WERI-Rb-1 (cell line): ENCODE measurements at places on chromosomes 4 and X.

DNA sequence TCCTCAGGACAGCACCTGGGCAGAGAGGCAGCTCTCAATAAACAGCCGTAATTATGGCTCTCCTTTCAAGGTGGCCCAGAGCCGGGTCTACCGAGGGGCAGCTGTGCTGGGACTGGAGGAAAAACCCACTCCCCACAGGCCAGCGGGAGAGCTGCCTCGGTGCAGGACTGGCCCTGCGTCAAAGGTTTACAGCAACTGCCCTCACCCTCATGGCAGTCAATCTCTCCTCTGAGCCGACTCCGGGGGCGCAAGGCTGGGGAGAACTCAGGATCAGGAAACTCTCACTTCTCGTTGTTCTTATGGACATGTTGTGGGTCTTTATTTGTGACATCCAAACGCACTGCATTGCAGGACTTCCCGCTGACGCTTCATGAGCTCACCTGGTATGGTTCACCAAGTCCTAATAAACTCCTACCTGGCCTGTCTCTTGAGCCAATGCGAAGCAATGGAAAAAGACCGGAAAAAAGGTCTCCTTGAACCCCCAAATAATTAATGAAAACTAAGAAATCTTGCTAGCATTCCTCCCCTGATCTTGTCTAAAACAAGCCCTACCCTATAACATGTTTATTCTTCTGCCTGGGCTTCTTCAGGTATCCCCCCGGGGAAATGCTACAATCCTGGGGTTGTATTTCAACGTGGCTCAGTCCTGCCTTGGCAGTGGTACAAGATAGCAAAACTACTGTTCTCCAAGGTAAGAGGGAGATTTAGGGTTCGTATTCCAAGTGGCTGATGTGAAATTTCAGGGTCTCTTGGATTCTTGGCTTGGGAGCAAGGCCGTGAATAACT, 50.1 kb upstream of the CDKN2AIP start:
- no peak for DNase-seq

DNA sequence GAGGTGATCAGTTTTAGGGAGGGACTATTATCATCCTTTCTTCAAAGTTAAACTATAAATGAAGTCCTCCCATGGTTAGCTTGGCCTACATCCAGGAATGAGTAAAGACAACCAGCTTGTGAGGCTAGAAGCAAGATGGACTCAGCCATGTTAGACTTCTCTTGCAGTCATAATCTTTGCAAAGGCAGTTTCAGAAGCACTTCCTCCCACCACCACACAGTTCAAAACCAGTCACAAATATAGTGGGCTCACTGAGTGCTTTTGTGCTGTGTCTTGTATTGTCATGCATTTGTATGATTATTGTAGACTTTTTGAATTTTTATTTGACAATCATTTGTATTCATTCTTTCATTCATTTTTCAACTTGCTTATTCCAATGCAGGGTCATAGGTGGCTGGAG, 204.5 kb downstream of the ZNF674 start:
- no peak for DNase-seq

GRCh38 chr4:176638992-176639391, 153.7 kb downstream of the VEGFC start:
- no peak for DNase-seq

GRCh38 chr4:142386449-142386848, 459.7 kb downstream of the INPP4B start:
- DNase-seq, result no peak

DNA sequence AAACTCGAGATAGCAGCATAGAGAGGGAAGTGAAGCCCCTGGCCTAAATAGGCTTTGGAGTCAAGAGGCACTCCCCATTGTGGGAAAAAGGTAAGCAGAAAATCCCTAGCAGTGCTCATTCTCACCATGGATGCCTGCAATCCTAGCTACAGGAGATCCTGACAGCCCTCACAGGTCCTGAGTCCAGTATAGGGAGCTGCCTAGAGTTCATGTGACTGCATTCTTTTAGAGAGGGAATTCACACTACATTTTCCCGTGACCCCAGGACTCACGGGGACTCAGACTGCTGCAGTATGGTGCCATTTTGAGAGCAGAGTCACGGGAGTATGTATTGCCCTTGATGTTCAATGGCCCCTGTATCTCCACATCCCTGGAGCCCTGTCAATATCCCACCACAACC, 82.4 kb downstream of the MAGED1 start:
- no peak for DNase-seq

DNA sequence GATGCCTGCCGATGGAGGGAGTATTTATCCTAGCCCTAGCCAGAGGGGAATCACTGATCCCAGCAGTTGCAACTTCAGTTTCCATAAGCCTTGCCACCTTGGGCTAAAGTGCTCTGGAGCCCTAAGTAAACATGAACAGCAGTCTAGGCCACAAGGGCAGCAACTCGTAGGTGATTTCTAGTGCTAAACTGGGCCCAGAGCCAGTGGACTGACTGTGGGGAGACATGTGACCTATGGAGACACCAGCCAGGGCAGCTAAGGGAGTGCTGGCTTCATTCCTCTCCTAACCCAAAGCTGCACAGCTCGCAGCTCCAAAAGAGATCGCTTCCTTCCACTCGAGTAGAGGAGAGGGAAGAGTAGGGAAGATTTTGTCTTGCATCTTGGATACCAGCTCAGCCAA, 120.8 kb upstream of the MAGEA10 start:
- DNase-seq, result no peak

- no peak for DNase-seq
Measured at GRCh38 chr4:177403746-177404145, 38.5 kb downstream of the AGA start.

GRCh38 chr4:17647927-17648326, 33.5 kb downstream of the MED28 start:
- no peak for DNase-seq

- no peak for DNase-seq
Measured at GRCh38 chrX:43562372-43562771, 93.7 kb upstream of the MAOA start.

DNA sequence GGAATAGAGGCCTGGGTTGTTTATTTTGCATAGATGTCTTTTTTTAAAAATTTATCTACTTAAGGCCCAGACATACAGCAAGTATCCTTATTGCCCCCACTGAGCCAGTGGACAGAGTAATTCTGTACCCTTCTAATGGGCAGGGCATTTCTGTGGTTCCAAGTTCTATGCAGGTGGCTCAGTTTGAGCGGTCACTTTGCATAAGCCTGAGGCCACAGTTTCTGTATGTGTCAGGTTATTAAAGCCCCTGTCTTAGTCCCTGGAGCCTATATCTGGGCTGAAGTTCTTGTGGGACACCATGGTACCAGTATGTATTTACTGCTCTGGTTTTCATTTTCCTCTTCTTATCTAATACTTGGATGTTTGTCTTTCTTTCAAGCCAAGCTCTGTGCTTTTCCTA, 168.8 kb downstream of the MID1IP1 start:
- no peak for DNase-seq

- DNase-seq, result no peak
Measured at GRCh38 chrX:74449322-74449936, 28.1 kb downstream of the SLC16A2 start.

DNA sequence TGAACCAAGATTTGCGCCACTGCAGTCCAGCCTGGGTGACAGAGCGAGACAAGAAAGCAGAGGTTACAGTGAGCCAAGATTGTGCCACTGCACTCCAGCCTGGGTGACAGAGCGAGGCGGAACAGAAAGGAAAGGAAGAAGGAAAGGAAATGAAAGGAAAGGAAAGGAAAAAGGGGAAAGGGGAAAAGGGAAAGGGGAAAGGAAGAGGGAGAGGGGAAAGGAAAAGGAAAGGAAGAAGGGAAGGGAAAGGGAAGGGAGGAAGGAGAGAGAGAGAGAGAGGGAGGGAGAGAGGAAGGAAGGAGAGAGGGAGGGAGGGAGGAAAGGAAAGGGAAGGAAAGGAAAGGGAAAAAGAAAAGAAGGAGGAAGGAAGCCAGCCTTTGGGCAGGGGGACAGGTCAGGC, 76.6 kb downstream of the PRKX start:
- no peak for DNase-seq

DNA sequence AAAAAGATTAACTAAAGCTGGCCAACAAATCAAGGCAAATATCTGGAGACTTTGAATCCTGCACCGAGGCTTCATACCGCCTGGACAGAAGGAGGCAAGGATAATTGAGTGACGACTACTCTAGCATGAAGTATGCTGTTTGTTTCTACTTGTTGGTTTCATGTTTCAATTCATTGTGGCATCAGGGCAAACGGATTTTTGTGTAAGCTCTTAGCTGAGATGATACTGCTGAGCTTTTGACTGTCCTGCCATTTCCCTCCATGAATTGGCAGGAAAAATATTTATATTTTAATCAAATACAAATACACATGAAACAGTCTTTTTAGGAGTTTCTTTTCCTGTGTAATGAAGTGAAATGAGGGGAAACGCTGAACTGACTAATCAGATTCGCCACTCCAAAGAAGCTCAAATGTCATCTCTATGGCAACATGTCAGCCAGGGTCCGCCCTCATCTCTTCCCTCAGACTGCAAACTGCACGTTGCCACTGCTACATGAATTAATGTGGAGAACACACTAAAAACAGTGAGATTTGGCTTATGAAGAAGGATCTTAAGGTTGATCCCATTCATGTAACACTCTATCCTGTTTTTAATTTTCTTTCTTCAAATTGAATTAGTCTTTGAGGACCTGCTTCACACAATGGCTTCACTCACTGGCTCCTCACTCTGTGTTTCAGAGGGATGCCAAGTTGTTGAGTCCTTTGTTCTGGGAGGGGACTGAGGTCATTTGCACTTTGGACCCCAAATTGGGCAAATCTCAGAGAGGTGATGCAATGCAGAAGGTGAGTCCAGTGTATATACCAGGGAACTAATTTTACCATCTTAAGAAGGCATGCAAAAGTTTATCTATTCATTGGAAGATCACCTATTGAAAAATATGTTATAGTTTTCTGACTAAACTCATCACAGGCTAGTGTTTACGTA, 149.6 kb upstream of the MID1 start:
- DNase-seq, result no peak

DNA sequence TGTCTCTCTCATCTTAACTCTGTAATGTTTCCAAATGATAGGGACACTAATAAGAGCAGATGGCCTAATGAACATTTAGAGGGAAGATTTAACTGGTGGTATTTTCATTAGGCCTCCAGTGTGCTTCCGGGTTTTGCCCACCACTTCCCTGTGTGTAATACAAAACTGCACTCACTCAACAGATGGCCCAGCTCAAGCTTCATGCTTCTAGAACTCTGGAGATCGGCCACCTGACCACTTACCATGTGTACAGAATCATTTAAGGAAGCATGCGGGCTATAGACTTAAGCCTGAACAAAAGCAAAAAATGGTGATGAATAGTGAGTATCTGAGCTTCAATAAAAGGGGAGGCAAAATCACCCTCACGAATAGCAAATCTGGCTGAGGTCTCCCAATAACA, 89.3 kb downstream of the SH2D1A start:
- no peak for DNase-seq

DNA sequence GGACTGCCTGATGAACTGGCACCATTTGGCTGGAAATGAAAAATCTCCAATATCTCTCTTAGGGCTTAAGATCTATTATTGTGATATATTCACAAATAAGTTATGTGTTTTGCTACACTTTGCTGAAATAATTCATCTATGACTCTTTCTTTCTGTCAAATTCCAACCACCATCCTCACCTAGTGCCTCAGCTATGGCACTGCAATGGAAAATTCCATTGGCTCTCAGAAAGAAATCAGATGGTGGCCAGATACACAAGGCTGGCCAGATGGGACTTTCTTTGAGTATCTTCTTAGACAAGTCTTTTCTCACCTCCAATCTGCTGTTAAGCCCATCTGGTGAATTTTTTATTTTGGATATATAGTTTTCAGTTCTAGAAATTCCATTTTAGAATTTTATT, 28.0 kb downstream of the NAT8L start:
- DNase-seq, result no peak

DNA sequence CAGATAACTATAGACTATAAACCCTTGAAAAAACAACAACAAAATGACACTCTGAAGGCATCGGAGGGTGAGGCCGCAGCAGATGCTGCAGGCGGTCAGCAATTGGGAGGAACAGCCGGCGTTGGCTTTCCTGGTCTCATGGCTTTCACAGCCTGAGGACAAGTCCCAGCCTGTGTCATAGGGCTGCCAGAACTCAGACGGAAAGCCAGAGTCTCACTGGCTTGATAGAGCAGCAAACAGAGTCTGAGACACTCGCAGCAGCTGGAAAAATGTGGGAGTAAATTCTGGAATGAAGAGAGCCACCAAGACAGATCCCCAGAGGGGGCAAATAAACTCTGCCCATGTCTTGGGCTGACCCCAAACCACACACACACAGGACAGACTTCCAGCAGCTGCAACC, 86.3 kb downstream of the PPP2R2C start:
- DNase-seq, result no peak

DNA sequence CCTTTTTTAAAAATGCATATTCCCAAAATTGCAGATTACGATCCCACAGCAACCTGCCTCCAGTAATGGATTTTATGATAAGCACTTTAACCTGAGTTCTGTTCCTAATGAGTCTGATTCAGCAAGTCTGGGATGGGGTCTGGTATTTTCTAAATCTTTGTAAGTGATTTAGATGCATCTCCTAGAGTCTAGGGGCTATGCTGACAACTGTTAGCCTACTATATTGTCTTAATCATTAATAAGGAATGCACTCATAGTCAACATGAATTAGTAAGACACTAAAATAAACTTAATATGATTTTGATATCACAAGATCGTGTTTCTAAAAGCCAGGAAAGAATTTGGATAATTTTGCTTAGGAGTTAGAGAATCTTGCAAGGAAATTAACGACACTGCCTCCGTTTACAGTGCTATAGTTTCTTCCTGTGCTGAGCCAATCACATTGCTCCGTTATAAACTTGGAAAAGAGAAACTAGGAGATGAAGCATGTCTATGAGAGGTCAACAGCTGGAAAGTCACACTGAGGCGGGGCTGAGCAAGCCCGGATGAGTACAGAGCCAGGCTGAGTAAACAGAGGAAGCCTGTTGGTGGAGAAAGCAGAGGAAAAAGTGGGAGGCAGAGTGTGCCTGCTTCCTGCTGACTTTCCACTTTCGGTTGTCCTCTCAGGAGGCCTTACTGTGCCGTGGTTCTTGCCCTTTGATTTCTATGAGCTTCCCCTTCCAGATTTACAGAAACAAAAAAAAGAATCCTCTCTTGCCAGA, 5.4 kb downstream of the SCARB2 start:
- peak; percentile 42 for DNase-seq

- DNase-seq, result no peak
Measured at GRCh38 chrX:136580316-136580715, 48.3 kb downstream of the VGLL1 start.

- DNase-seq, result no peak
Measured at GRCh38 chr4:140607852-140608251, 39.1 kb upstream of the UCP1 start.

GRCh38 chr4:4386736-4387392, at the start of gene NSG1:
Gene NSG1, plus strand, starts transcription at chr4:4387102. Its CDS starts 528 bp downstream, at chr4:4387630.
- no peak for DNase-seq
